ENCODE measurements at places on chromosomes 16 and 17. TPM values are rescaled to one million over a fixed set of nuclear protein-coding genes. Genes with fewer than 3 reads are reported as not detected.
A peak's percentile ranks its signal among the peaks of the same experiment; 100 is the strongest.

DNA sequence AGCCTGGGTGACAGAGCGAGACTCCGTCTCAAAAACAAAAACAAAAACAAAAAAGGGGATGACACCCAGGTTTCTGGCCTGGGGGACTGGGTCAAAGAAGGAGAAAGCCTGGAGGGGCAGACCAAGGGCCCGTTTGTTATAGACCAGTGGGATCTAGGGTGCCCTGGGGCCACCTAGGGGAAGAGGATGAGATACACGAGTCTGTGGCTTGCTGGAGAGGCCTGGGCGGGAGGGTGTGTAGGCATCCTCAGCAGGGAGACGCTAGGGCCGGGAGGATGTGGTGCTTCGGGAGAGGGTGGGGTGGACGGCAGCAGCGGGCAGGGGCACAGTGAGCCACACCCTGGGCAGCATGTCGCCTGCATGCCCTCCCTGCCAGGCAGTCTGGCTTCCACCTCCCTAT lies 17.1 kb upstream of the CRK start:
- no peak for DNase-seq

DNA sequence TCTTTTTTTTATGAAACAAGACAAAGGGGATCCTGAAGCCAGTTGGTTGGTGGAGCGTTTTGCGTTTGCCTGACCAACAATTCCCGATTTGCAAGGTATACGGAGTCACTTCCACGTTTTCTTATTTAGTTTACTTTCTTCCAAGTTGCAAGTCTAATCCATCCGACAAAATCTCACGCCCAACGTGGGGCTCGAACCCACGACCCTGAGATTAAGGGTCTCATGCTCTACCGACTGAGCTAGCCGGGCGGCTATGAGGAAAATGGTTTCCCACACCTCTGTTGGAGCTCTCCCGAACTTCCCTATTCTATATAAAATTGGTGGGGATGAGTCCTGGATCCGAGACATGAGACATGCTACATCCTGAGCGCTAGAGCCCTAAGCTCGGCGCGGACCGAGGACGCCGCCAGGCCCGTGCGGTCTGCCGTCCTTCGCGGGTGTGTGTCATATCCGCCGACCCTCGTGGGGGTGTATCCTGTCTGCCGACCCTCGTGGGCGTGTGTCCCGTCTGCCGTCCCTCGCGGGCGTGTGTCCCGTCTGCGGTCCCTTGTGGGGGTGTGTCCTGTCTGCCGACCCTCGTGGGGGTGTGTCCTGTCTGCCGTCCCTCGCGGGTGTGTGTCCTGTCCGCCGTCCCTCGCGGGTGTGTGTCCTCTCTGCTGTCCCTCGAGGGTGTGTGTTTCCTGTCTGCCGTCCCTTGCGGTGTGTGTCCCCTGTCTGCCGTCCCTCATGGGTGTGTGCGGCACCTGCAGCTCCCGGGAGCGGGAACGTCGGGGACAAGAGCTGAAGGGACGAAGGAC lies 22.6 kb downstream of the ZNF213 start:
- DNase-seq = peak; percentile 83

DNA sequence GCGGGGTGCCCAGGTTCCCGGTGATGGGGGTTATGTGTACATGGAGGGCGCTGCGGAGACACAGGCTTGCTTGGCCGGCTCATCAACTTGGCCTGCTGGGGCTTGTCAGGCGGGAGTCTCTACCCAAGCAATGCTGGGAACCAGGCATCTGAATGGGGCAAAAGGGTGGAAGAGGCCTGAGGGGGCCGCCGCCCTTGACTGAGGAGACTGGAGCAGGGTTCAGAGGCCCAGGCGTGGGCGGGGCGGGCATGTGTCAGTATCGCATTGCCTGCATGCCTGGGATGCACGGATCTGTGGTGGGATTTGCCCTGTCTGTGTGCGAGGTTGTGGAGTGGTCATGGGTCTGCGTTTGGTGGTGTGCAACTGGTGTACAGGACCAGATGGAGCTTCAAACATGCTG lies 21.1 kb downstream of the ARHGAP23 start:
- DNase-seq = no peak

DNA sequence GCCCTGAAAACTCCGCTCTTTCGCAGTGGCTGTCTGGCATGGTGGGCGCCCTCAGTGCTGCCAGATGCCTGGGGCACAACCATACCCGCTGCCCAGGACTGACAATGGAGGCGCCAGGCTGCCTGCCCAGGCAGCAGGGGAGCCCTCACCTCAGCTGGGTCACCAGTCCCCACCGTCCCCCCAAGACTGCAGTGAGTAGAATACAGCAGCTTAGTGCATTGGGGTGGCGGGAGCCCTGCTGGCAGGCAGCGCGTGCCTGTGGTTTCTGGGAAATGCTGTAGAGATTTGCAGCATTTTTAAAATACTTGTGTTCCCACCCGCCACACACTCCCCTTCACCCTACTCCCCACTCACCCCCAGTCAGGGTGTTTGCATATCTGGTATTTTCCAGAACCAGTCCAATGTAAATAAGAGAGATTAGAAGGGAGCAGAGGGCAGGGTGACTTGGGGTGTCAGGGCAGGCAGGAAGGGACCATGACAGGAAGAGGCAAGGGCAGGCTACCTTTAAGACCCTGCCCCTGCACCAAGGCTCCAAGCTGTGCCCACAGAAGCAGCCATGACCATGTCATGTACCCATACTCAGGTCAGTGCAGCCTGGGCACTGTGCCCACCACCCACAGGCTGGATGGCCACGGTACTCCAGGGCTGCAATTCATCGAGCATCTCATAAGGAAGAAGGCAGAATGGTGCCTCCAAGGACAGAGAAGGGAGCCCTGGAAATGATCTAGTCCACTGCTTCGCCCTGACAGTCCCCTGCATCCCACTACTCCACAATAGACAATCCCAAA lies 21.5 kb downstream of the MYO18A start:
- peak; percentile 69 for DNase-seq

GRCh38 chr17:19334331-19334730 lies 28.2 kb downstream of the B9D1 start:
- no peak for DNase-seq

DNA sequence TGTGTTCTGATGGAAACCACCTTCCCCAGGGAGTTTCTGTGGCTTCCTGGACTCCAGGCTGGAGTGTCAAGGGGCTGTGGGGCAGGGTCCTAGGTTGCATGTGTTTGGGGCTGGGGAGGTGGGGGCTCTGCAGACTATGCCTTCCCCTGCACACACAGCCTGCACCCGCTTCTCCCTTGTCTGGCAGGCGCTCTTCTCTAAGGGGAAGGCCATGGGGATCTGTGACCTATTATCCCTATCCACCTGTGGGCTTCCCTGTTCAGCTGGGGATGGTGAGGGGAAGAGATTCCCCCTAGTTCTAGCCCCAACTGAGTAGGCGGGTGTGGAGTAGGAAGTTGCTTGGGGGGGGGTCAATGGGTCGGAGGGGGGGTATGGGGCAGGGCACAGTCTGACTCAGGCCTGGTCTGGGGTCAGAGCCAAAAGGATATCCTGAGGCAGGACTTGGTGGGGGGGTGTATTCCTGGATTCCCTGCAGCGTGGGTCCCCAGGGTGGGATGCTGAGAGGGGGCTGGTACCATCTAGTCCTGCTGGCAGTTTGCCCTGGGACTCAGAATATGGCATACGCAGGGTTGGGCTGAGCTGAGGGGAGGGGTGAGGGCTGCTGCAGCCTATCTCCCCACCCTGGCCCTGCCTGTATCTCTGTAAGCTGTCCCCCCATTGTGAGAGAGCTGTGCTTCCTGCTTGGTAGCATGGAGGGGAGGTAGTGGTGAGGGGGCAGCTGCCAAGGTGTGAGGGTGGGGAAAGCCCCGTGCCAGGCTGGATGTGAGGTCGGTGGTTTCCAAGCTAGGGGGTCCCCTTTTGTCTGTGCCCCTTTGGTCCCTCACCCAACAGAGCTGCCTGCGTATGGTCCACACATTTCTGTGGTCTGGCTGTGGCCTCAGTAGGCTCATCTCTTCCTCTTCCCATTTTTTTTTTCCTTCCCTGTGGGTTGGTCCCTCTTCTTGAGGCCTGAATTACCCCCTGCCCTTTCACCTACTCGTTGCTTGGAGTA lies 14.7 kb downstream of the RARA start:
- peak; percentile 52 for DNase-seq

- peak; percentile 98 for DNase-seq
Measured at GRCh38 chr16:75087375-75087979, 29.1 kb downstream of the LDHD start.

- no peak for DNase-seq
Measured at GRCh38 chr16:51812945-51813344, 661.9 kb upstream of the SALL1 start.

DNA sequence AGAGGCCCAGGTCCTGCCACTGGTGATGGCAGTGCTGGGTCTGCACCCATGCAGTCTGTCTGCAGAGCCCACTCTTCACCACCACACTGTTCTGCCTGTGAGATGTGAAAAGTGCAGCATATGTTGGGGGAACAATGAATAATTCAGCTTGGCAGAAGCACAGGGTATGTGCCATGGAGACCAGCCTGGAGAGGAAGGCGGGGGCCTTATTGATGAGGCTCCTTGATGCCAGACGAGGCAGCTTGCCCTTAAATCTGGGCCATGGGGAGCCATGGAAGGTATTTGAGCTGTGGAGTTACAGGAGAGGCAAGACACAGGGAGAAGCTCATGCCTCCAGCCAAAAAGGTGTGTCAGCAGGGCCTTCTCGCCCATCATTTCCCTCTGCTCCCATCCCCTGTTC lies 124.7 kb downstream of the C16orf78 start:
- no peak for DNase-seq

DNA sequence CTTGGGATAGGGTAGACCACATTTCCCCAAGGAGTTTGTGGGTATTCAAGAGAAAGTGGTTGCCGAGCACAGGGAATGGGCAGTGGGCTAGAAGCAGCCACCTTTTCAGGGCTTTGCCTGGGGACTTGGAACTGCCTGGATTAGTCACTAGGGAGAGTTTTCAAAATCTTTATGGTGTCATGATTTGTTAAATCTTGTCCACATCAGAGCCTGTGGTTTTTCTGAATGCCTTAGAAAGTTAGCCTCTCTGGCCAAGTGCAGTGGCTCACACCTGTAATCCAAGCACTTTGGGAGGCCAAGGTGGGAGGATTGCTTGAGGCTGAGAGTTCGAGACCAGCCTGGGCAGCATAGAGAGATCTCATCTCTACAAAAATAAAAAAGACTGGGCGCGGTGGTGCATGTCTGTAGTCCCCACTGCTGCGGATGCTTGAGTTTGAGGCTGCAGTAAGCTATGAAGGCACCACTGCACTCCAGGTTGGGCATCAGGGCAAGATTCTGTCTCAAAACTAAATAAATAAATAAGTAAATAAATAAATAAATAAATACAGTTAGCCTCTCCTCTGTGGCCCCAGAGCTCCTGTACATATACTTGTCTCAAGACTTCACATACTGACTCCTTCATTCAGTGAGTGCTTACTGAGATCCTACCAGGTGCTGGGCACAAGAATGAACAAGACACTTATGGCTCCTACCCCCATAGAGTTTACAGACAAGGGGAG lies 76.3 kb upstream of the HNF1B start:
- DNase-seq = no peak

GRCh38 chr16:66516808-66517585 lies 32.9 kb downstream of the TK2 start:
- DNase-seq = peak; percentile 98

The TOB1 gene
- total RNA-seq = 75.5 TPM

The KRT13 gene
- 7.9 TPM for total RNA-seq

The ANKS3 gene
- 23.5 TPM for total RNA-seq

The MED13 gene
- 64.6 TPM for total RNA-seq

The KRT23 gene
- total RNA-seq = 2.0 TPM

The CNTNAP4 gene
- not detected for total RNA-seq

All from lung (tissue), 17 donors.